ENCODE measurements at places on chromosomes 3 and 15.

DNA sequence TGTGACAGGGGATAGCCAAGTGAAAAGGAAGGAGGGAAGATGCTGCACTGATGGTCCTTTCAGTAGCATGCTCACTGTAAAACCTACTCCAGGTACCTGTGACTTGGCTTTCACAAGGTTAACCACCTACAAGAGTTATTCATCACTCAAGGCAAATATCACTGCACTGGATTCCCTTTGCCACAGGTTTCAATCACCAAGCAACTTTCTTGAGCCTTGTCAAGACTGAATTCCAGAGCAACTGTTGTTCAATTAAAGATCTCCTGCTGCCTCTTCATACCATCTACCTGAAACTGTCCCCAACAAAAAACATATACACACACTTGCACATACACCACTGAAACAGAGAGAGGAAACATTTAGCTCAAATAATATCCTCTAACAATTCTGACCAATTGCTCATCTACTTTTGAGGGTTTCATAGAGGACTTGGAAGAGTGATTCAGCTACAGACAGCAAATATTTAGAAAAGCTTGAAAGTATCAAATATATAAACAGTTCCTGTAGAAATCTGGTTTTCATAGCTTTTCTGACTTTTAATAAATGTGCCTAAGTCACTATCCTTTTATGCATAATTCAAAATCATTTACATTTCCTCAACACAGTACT lies 6.5 kb downstream of the IGF2BP2 start:
- DNase-seq = no peak

- no peak for DNase-seq
Measured at GRCh38 chr3:105944276-105944675, 75.5 kb upstream of the CBLB start.

GRCh38 chr3:102434715-102435114 lies at the start of gene ZPLD1:
ZPLD1 (plus strand) TSS chr3:102435015; CDS start chr3:102438488, 3,473 bp downstream.
- DNase-seq = no peak

DNA sequence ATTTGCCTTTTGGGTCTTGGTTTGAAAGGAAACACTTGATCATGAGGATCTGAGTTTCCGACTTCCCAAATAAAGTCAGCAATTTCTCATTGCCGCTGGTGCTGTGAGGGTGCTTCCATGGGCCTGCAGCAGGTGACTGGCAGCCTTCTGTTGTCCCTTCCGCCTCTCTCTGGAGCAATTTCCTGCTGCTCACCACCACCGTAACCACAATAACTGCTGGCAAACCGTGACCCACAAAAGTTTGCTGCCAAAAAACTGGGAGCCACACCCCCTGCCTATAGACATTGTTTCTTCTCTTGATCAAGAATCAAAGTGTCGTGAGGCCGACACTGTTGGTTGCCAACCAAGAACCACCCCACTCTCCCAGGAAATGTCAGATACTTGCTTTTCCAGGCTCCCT lies 164.0 kb downstream of the NR2F2 start:
- DNase-seq = no peak

DNA sequence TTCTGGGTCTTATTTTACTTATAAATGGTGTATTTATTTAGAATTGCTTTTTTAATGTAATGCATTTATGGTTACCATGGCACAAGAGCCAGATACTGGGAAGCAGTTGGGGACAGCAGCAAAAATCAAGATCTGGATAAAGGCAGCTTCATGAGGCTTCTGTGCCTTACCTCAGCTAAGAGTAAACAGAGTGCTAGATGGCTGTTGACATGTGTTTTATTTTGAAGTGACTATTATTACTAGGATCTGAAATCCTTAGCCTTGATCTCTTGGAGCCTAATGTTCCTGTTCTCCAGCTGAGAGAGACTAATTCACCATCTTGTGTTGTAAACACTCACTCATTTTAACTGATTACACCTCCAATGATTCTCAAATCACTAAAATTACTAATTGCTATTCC lies 317.8 kb downstream of the LPP start:
- no peak for DNase-seq

- no peak for DNase-seq
Measured at GRCh38 chr3:35638980-35639253, 408 bp upstream of the ARPP21 start.

- no peak for DNase-seq
Measured at GRCh38 chr15:40838756-40839155, 5.1 kb upstream of the SPINT1 start.

DNA sequence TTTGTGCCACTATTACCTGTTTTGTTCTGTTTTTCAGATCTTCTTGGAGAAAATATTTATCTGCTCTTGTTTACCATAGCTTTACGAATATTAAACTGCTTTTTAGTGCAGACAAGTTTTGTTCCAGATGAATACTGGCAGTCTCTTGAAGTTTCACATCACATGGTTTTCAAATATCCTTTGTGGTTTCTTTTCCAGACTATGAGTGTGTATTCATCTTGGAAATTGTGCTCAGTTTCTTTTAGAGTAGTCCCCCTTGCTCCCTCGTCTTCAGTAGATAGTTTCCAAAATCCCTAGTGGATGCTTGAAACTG lies 1.2 kb downstream of the PIGB start:
- no peak for DNase-seq

GRCh38 chr3:32428092-32429068 lies 36.7 kb downstream of the CMTM7 start:
- DNase-seq = no peak

- no peak for DNase-seq
Measured at GRCh38 chr3:144275005-144275404, 303.4 kb downstream of the DIPK2A start.

DNA sequence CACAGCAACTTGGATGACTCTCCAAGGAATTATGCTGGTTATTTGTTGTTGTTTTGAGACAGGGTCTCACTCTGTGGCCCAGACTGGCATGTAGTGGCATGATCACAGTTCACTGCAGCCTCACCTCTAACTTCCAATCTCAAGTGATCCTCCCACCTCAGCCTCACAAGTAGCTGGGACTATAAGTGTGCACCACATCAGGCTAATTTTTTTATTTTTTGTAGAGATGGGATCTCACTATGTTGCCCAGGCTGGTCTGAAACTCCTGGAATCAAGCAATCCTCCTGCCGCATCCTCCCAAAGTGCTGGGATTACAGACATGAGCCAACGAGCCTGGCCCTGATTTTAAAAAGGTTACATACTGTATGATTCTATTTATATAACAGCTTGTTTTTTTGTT lies 63.0 kb downstream of the RBPMS2 start:
- DNase-seq = no peak

DNA sequence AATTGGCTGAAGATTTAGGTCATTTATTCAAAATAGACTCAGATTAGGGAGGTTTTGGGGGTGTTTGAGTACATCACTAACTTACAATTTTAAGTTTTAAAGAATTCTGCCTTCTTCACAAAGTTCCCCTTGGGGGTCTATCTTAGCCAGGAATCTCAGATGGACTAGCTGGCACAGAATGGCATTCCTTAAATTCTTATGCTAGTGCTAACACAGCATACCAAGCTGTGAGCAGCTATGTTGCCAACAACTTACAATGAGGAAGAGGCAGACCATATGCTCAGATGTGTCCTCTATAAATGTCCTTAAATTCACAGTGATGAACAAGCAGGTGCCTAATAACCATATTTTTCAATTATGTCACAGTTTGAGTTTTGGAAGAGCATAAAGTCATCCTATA lies 60.9 kb upstream of the NPHP3 start:
- DNase-seq = no peak

- DNase-seq = no peak
Measured at GRCh38 chr15:71683411-71684274, 126.7 kb upstream of the NR2E3 start.

- no peak for DNase-seq
Measured at GRCh38 chr3:5891711-5892110, 704.2 kb downstream of the EDEM1 start.

- no peak for DNase-seq
Measured at GRCh38 chr3:2978977-2979732, 131.0 kb downstream of the IL5RA start.

DNA sequence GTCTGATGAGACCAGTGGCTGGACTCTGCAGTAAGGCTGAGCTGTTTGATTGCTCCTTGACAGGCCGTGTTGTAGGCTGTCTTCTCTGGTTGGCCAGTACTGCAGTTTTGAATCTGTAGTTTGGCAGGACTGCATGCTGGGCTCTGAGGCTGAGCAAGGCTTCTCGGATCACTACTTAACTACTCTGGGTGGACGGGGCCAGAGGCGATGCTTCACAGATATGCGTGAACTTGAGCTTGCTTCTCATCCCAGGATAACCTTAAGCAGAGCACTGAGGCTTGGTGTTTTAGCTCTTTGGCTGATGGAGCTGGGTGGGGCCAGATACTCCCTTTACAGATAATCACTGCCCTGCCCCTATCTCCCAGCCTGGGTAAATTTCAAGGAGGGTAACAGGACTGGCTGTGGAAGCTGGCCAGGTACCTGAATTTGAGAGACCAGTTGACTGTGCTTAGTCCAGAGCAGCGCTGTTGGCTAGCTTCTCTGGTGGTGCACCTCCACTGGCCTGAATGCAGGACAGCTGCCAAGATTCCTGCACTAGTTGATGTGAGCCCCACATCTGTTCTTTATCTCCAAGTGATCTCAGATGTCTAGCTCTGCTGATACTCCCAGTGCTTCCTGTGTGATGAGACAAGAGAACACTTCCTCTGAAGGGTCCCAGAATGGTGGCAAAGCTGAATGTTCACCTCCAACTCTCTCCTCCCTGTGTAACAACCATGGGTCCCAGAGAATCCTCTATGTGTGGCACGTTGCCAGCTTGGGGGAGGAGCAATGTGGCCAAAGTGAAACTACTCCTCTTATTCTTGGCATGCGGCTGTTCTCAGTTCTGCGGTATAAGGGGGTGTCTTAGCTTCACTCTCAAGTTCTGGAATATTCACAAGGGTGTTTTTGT lies 37.9 kb downstream of the RPL39L start:
- DNase-seq = peak; percentile 29

DNA sequence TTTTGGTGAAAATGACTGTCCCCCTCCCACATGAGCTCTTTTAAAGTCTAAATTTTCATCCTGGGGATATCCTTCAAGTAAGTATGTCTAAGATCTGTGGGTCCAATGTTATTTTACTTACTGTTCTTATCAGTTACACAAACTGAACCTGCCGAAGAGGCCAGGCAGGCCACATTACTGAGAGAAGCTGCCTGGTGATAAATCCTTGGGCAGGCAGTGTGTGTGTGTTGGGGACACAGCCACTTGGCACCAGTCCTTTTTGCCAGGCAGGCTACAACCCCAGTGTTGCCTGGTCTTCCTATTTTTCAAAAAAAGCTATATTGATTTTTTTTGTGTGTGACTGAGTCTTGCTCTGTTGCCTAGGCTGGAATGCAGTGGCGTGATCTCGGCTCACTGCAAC lies 50.6 kb upstream of the RASA2 start:
- no peak for DNase-seq

GRCh38 chr15:62666046-62666445 lies 376.5 kb upstream of the TPM1 start:
- DNase-seq = no peak

DNA sequence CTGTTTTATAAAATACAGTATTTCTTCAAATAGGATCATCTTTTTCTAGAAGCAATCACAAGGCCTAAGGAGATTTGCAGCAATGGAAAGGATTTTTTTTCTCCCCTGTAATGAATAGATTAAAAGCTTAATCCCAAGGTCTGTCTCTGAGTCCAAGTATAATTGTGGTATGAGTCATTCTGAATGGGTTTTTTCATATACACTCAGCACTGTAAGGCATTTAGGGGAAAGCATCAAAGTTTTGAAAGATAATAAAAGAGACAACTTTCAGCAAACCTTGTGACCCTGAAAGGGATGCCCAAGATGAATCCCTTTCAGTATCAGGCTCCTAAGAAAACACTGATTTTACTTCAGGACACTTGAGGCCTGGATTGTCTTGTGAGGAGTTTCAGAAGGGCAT lies 23.3 kb upstream of the LARS2 start:
- DNase-seq = no peak

DNA sequence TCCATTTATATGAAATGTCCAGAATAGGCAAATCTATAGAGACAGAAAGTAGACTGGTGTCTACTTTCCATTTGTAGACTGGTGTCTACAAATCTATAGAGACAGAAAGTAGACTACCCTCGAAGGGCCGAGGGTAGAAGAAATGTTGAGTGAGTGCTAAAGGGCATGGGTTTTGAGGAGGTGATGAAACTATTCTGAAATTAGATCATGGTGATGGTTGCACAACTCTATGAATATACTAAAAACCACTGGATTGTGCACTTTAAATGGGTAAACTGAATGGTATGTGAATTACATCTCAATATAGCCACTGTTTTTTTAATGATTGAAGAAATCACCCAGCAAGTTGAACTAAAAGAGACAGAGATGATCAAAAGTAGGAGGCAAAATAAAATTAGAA lies 27.9 kb downstream of the TP53BP1 start:
- no peak for DNase-seq

- no peak for DNase-seq
Measured at GRCh38 chr15:47857776-47858167, 140.5 kb downstream of the SEMA6D start.

DNA sequence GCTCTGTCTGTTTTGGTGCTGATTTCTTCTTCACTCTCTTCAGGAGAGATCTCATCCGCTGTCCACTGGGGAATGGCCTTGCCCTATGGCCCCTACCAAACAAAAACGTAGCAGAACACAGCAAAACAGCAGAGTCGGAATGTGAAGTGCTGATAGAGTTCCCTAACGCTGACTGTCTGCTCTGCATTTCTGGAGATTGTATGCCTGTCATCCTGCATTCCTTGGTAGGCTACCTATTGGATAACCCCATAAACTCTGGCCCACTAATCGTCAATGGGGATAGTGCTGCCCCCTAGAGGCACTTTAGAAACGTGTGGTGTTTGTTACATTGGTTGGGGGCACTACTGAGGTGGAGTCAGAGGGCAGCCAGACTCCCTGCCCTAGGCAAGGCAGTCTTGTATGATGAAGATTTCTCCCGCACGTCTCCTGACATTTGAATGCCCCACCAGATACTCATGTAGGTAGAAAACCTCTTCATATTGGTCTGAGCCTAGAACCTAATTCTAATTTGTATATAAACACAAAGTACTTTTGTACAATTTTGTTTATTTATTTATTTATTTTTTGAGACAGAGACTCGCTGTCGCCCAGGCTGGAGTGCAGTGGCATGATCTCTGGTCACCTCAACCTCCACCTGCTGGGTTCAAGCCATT lies 15.6 kb upstream of the MAGEF1 start:
- no peak for DNase-seq

- no peak for DNase-seq
Measured at GRCh38 chr15:100926258-100926657, 7.1 kb downstream of the LRRK1 start.

DNA sequence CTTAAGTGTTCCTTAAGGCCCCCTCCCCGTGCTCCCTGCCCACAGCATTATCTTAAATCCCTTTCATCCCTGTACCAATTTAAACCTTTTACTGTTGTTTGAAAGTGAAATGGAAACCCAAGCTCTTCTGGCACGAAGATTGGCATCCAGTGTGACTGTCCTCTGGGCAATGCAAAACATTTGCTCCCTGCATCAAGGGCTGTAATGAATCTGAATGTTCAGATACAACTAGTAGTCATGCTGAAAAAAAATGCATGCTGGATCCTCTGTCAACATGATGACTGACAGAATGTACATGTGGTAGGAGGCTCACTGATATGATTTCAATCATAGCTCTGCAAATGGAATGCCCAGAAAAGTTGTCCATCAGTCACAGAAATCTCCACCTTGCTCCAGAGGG lies 8.1 kb upstream of the CDIN1 start:
- DNase-seq = no peak

All from activated CD8-positive, alpha-beta memory T cell treated with anti-CD3 and anti-CD28 coated beads for 1 hour (primary cell).